D341Med (cell line): ENCODE measurements at places on chromosomes 16 and 17.
A peak's percentile ranks its signal among the peaks of the same experiment; 100 is the strongest.

GRCh38 chr17:44095647-44096496, 25.3 kb downstream of the G6PC3 start:
- DNase-seq = peak; percentile 94

- no peak for DNase-seq
These were observed 2.3 kb upstream of the KCNJ16 start for GRCh38 chr17:70072546-70073309.

DNA sequence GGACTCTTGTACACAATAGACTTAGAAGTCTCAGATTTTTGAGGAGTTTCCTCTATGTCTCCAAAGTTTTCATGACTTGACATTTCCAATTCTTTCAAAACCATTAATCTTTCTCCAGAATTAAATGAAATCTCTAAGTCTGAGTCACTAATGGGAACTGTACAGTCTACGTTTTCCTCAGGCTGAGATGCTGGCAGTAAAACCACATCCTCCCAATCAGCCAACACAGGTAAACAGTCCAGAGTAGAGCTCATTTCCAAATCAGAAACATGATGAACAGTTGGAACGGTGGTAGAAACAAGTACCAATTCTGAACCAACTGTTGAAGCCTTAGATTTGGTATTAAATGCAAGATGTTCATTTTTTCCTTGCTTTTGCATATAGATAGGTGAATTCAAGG, 7.9 kb downstream of the ERI2 start:
- DNase-seq = no peak

GRCh38 chr17:7781429-7781828, 52.6 kb upstream of the KDM6B start:
- DNase-seq = no peak

DNA sequence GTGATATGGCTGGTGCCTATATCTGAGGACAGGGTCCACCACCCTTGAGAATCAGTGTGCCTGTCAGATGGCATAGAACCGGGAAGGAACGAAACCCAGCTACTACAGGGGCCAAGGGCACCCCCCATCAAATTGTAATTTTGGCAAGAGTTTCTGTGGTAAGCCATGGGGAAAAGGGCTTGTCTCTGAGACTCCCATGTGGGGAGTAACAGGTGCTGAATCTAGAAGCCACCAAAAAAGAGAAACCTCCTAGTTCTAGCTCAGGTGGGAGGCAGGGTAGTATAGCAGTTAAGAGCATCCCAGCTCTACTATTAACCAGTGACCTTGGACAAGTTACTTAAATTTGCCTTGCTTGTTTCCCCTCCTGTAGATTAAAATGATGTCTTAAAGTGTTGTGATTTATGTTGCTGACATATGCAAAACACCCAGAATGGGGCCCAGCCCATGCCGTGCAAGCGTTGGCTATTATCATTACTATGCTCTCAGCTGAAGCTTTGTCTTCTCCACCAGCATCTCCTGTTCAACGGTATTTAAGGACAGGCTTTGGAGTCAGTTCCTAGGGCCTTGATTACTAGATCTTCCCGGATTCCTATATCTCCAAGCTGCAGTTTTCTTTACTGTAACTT, 210.7 kb upstream of the NLRP1 start:
- no peak for DNase-seq

DNA sequence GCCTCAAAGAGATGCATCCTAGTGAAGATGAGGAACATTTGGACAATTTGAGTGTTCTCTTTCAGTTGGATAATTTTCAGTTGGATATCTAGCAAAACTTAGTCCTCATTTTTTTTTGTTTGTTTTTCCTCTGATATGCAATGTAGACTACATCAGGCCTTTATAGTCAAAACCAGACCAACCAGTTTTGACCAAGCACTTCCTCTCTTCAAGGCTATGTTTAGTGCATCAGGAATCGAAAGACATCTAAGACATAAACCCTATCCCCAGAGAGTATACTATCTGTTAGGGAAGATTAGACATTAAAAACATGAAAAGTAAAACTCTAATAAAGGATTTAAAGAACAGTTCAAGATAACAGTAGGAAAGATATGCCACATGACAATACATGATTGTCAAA, 256.1 kb downstream of the IRX3 start:
- DNase-seq = no peak
